Activated CD8-positive, alpha-beta memory T cell treated with anti-CD3 and anti-CD28 coated beads for 48 hours (primary cell): ENCODE measurements at places on chromosomes 5 and 9.
A peak's percentile ranks its signal among the peaks of the same experiment; 100 is the strongest.

GRCh38 chr5:96855031-96855872, 21.0 kb upstream of the ERAP2 start:
- DNase-seq, result no peak

- DNase-seq, result no peak
These were observed 15.1 kb downstream of the FAF2 start for GRCh38 chr5:176463113-176463764.

DNA sequence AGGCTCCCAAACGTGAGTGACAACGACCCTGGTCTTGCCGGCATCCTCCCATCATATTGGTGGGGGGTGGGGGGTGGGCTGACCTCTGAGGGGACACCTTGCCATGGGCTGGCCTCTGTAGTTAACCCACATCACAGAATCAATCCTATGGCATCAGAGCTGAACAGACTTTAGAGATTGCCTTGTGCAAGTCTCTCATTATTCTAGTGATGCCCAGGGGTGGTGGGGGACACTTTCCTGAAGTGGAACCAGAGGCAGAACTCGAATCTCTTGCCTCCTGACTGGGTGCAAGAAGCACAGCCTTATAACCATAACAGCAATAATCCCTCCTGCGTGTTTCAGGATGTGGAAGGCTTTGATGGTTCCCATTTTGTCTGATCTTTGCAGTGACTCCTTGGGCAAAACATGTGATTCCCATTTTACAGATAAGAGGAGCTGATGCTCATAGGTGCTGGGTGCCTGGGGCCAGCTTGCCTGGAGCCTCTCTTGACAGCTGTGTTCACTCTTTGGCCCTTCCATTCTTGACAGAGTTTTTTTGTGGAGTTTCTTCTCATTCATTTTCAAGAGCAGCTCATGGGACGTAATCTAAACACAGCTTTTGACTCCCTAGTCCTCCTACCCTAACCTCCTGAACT, 18.6 kb upstream of the PITX1 start:
- no peak for DNase-seq

- no peak for DNase-seq
These were observed 70.6 kb downstream of the TENT4A start for GRCh38 chr5:6783787-6784186.

- DNase-seq, result no peak
These were observed 31.4 kb upstream of the ANKH start for GRCh38 chr5:14902826-14903560.

DNA sequence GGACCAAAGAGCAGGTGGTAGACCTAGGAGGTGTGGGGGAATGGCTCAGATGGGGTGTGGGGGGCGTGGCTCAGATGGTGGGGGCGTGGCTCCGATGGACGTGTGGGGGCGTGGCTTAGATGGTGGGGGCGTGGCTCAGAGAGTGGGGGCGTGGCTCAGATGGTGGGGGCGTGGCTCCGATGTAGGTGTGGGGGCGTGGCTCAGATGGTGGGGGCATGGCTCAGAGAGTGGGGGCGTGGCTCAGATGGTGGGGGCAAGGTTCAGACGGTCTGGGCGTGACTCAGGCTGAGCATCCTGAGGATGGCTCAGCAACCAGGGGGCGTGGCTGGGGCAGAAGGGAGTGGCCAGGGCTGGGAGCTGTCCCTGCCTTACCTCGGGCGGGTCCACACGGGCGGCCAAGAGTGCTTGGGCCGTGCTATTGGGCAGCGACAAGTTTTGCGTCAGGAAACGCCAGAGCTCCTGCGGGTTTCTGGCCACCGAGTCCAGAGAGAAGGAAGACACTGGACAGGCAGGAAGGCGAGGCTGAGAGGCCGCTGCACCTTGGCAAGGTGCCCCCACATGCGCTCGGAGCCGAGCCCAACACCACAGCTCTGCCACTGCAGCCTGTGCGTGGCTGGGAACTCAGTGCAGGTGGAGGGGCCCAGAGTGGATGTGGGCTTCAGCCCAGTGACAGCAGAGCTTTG, 5.9 kb downstream of the ABCA2 start:
- peak; percentile 67 for DNase-seq

- DNase-seq, result no peak
These were observed 60.2 kb upstream of the SLC25A51 start for GRCh38 chr9:37963936-37964739.

- DNase-seq, result no peak
These were observed 5.5 kb downstream of the PHF24 start for GRCh38 chr9:34963552-34963951.

- DNase-seq, result no peak
These were observed 339.2 kb upstream of the CDH9 start for GRCh38 chr5:27377626-27378025.

DNA sequence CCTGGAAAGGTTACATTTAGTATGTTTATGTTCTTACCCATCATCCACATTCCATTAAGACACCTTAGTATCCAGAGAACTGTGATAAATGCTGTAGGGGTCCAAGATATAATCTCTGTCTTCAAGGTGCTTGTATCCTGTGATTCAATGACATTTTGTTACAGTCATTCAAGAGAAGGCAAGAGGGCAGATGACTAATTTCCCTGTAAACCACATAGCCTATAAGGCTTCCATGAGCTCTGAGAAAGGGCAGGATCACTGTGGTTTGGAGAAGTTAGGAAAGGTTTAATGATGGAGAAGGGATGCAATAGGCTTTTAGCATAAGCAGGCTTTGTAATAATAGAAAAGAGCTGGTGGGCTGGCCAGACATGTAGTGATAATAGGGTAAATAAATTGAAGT, 40.0 kb downstream of the PAPPA start:
- DNase-seq, result no peak

- DNase-seq, result no peak
These were observed 116.5 kb downstream of the GDNF start for GRCh38 chr5:37723162-37723961.

DNA sequence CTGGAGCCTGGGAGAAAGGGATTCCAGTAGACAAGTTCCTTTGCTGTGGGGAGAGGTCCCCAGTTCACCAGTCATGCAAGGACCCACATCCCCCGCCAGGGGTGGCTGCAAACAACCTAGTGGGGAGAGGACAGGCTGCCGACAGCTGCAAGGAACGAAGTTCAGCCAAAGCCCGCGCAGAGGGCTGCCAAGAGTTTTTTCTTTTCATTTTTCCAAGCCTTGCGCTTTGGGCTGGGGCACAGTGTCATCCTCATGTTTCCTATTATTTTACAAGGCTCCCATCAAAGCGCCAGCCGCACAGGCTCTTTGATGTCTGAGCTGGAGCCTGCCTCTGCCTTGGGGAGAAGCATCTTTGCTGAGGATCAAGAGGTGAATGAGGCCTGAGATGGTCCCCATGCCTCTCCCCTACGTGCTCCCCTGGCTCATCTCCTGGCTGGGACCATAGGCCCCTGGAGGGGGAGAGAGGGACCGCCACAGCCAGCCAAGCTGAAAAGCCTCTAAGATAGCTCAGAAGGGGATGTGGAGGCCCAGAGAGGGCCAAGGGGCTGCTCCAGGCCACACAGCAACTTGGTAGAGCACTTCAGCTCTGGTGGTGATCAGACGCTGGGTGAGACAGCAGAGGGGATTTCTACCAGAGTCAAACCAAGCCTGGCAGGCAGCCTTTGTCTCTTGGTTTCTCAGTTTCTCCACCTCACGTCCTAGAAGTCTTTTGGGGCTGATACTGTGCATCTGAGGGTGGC, 50.4 kb upstream of the SYNPO start:
- no peak for DNase-seq

DNA sequence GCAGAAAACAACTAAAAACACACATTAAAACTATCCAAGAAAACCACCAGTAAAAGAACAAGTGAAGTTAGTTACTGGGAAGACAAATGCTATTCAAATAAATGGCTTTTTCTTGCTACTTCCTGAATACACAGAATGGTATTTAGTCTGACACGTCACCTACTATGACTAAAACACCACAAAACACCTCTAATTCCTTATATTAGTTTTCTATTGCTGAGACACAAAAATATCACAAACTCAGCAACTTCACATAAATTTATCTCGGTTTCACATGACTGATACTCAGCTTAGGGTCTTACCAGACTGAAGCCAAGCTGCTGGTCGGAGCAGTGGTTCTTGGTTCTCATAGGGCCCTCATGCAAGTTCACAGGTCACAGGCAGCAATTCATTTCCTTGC, 5.4 kb downstream of the DMAC1 start:
- DNase-seq, result no peak

DNA sequence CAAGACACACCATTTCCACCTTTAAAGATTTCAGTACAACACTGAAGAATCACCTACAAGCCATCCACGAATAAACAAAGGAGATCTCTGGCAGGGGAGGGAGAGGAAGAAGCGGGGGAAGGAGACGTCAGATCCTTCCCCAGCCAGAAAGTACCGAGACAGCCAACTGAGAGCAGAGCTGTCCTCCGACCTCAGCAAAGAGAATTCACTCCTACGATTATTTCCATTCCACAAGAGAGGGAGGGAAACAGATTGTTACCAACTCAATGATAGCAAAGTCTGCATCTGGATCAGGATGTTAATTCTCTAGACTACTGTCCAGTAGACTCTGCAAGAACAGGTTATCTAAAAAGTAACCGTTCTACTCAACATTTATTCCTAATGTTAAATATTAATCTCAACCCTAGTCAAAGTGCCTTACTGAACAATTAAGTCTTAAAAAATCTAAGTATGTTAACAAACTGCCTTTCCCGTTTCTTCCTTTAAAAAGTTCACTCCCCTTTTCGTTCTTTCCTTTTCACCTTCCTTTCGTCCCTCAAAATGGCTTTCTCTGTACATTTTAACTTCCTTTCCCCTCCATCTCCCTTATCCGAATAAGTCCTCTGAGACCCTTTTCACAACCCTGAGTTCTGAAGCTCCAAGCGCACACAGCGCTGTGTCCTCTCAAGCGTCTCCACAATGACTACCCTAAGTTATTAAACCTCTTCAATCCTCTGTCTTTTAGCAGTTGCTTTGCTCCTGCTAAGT, 1.4 kb downstream of the CHD1 start:
- DNase-seq, result no peak

GRCh38 chr9:122845116-122845515, 16.7 kb upstream of the PDCL start:
- DNase-seq, result no peak

DNA sequence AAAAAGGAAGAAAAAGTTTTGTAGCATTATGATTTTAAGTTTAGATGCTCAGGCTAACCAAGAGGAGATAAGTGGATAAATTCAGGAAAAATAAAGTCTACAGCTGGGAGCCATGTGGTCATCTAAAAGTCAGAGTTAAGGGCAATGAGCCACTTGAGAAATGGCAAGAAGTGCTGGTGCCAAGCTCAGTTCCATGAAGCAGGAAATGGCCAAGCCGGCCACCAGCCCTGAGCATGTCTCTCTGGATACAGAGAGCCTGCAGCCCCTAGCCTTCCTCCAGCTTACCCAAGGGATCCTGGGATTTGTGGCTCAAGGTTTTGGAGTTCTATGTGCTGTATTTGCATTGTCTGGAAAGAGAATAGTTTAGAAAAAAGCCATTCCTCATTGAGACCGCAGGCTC, 12.2 kb upstream of the S1PR3 start:
- no peak for DNase-seq

DNA sequence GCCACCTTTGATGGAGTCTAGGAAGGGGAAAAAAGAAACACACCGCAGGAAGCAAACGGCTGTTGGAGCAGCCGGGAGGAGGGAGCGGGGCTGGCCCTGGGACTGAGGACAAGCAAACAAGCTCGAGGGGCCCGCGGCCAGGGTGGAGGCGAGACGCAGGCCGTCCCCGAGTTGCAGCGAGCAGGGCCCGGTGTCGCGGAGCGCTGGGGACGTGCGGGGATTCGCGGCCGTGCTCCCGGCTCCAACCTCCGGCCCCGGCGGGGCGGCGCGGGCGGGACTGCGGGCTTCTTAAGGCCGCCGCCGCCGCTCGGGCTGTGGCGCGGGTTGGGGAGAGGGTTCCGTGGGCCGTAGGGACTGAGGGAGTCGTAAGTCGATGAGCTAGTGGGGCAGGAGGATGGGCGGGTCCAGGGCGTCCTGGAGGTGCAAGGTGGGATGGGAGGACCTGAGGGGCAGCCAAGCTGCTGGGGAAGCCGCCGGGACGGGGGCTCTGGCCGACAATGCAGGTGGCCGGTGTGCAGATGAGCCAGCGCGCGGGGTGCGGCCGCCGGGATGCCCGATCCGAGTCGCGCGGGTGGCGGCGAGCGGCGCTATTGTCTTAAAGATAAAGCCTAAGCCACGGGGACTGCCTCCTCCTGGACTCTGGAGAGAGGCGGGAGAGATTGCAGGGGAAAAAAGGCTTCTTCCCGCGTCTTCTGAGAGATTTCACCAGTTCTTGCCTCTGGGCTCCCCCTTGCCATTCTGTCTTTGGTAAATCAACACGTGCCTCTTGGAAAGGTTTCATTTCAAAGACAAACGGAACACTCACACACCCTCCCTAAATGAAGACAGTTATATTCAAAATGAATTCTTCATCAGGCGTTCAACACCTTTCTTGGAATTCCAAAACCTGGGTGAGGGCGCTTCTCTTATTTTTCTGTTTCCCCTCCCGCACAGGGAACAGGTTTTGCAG, 1.6 kb upstream of the HAPLN1 start:
- no peak for DNase-seq

DNA sequence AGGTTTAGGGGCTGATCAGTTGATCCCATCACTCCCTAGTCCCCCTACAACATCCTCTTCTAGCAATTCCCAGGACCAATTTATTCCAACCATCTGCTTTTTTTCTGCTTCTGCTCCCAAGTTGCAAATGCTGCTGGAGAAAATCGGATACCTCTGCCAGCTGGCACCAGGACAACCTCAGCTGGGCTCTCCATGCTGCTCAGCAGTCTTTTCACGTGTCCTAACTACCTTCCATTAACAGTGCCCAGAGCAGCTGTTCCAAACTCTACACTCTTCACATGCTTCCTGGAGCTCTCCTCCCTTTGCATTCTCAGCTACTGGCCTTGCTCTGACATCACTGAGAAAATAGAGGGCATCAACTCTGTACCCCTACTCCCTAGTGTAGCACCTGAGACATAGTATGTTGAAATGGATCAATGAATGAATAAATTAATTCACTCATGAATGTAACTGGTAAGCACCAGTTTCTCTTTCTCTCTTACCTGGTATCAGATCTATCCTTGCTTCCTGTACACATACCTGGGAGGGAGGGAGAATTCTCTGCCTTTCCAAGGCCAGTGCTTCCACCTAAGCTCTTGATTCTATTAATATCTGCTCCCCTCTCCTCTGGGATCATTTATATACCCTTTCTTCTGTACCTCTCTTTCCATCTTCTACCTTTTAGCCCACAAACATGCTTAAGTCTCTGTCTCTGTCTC, 191.0 kb downstream of the RAB3C start:
- no peak for DNase-seq

DNA sequence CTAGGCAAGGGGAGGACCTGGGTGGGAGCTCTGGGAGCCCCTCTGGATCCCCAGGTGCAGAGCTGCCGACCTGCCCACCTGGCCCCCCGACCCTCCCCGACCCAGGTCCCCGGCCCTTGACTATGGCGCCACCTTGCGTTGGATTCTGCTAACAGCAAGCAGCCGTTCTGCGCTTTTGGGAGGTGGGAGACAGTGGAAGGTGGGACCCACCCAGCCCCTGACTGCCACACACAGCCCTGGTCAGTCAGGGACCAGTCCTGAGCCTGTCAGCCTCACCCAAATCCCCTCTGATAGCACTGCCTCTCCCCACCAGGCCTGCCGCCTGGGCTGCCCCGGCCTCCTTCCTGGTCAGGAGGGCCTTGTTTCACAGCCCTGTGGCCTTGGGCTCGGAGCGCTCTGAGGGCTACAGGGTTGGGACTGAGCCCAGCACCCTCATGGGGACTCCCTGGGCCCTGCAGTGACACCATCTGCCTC, 77.9 kb downstream of the HMCN2 start:
- DNase-seq, result no peak
